ENCODE measurements at places on chromosomes 1 and 21.

- DNase-seq: no peak
These were observed 119.5 kb upstream of the CSF3R start for GRCh38 chr1:36602184-36602583.

GRCh38 chr1:109893532-109894171 is 17.0 kb upstream of the CSF1 start:
- DNase-seq: no peak

- no peak for DNase-seq
These were observed 70.0 kb upstream of the KIAA1614 start for GRCh38 chr1:180842491-180843275.

DNA sequence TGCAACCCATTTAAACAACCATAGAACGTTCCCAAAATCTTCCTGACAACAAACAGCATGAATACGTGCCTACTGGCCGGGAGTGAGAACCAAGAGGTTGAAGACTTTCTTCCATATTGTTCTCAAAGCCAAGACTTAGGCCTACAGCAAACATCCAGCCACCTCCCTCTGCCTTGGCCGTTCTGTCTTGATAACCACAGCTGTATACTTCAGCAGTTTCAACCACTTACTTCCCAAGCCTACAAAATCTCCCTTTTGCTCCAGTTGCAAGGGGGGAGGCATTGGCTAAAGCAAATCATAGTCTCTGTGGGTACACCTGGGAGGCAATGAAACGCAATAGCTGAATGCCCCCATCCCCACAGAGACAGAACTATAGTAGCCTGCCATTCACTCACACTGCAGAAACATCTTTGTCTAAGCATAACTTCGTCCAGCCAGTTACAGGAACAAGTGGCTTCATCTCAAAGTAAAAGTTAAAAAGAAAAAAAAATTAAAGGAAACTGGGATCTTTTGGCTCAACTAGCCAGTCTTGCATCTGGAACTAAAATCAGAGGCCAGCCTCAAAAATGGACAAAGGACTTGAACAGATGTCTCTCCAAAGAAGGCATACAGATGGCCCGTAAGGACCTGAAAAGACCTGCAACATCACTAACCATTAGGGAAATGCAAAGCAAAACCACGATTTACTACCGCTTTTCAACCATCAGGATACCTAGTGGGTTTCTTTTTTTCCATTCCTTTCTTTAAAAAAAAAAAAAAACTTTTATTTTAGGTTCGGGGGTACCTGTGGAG is 186.0 kb downstream of the PSMG1 start:
- no peak for DNase-seq

DNA sequence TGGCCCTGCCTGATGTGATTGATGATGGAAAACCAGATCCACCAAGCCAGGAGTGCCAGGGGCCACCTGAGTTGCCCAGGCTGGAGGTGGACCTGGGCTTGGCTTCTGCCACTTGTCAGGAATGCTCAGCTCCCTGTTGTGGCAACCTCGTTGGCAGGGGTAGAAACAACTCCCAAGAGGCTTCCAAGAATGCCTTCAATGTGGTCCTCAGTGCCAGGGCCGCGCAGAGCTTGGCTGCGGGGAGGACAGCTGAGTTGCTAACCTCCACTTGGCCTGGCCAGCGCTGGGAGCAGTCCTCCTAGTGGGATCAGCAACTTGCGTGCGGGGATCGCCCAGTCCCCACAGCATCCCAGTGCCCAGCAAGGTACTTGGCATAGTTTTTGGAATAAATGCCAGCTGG is 9.0 kb downstream of the MYOM3 start:
- DNase-seq: no peak

DNA sequence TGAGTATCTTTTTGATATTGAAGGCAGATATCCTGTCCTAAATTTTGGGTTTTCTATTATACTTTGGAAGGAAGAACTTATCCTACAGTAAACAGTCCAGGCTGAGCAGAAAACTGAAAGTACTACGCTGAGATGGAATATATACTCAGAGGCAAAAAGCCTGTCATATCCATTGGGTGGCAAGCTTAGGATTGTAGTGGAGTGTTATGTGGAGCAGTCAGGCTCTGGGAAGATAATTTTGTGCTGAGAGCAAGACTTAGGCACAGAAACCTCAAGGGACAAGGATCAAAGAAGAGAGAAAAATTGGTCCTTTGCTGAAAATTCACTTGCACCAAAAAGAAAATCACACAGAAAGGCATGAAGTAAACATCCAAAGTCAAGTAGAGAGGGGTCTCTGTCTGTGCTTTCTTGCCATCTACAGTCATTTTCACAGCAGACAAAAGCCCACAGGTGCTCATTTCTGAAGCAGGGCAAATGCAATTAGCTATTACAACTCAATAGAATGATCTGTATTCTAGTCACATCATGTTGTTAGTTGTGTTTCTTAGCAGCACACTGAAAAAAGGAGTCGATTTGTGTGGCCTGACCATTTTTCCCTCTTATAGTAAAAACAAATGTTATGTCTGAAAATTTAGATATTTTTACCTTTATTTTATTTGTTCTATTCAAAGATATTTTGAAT is 38.5 kb downstream of the CRB1 start:
- DNase-seq: no peak

DNA sequence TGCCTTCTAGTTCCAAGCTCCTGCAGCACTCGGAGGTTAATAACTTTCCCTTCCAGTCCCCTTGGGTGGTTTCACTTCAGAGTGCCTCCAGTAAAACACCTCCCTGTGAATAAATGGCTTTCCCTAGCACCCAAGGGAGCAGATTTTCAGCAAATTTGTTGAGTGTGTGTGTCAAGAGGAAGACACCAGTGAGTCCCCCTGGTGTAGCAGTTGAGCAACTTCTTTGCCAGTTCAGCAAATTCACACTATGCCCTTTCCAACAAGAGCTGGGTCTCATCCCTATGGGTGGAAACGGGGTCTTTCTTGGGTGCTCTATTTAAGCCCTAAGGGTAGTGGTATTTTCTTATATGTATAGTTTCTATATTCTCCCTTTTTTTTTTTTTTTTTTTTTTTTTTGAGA is 806 bp upstream of the AADACL4 start:
- no peak for DNase-seq

DNA sequence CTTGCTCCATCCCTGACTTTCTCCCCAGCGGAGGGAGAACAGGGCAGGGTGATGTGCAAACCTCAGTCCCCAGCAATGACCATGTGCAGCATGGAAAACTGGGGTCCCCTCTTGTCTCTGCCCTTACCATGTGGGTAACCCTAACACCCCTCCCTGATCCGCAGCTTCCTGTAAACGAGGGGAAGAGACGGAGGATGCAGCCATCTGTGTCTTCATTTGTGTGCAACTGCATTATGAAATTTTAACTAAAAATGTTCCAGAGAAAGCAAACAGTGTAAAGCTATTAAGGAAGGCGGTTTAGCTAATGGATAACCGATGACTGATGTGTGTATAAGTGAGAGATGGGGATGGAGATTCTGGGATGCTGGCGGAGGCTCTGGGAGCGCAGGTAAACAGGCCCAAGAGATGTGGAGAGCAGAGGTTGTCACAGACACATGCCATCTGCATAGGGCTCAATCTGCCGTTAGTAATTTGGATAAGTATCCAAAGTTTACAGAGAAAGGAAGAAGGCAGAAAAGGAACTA is 206.6 kb downstream of the DSCAM start:
- no peak for DNase-seq

- no peak for DNase-seq
These were observed 37.9 kb downstream of the PIGM start for GRCh38 chr1:159993911-159994310.

GRCh38 chr1:109786531-109787021 is 22.9 kb upstream of the EPS8L3 start:
- DNase-seq: no peak

GRCh38 chr1:246875041-246876026 is 56.4 kb downstream of the AHCTF1 start:
- DNase-seq: no peak

DNA sequence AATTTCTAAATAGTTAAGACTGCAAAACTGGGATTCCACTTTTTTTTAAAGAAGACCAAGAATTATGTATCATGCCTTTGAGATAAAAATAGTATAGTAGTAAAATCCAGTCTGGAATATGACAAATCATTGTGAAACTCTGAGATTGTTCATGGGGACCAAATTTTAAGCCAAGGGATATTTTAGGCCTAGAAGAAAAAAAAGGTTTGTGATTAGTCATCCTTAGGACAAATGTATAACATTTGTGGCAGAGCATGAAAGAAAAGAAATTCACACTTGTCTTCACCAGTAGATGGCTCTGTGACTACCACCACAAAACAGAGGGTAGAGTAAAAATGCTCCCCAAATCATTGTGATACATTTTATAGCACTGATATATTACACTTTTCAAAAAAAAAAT is 226.1 kb downstream of the KCTD3 start:
- no peak for DNase-seq

DNA sequence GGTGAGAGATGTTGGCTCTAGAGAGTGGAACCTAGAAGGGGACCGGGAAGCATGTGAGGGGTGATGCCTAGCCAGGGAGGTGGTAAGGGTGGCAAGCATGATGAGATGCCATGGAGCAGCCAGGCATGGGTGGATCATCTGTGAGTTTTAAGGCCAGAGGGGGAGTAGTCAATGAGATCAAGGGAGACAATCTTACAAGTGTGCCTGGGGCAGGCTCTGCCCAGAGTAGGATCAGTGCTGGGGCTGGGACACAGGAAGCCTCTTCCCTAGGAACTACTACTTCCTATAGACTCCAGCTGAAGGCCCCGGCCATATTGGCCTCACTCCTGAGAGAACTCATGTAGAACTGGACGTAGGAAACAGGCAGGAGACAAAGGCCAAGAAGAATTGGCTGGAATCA is 192.4 kb upstream of the CSF3R start:
- no peak for DNase-seq

DNA sequence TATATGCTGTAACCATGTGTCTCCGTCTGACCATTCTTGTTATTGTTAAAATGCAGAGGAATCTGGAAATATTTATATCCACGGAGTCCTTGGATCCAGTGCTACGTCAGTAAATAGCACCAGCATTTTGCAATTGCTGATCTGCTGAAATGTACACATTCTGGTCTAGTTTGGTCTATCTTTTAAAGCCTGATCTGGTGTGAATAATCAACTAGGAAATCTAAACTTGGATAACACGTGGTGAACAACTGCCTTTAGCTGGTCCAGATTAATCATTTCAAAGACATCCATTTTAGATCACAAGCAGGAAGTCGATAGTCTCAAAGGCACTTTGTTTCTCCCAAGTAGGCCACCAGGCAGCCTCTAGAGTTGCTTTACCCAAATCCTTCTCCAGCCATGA is 32.6 kb downstream of the PDPN start:
- DNase-seq: no peak

GRCh38 chr1:10602936-10603335 is 128.2 kb downstream of the PEX14 start:
- no peak for DNase-seq

DNA sequence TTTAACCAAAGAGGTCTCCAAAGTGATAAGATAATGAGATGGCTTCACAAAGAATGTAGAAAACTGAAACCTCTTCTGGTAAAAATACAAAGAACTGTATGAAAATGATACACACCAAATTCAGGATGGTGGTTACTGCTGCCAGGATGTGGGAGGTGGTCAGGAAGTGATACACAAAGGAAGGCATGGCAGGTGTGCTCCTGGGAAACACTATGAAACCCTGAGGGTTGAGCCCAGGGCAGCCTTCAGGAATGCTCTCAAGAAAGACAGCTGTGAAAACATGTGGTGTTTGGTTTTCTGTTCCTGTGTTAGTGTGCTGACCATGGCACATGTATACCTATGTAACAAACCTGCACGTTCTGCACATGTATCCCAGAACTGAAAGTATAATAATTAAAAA is 109.3 kb downstream of the NTNG1 start:
- no peak for DNase-seq

GRCh38 chr1:41480204-41481108 is 4.0 kb downstream of the EDN2 start:
- DNase-seq: no peak

GRCh38 chr1:3019007-3019515 is 2.2 kb upstream of the ACTRT2 start:
- no peak for DNase-seq

DNA sequence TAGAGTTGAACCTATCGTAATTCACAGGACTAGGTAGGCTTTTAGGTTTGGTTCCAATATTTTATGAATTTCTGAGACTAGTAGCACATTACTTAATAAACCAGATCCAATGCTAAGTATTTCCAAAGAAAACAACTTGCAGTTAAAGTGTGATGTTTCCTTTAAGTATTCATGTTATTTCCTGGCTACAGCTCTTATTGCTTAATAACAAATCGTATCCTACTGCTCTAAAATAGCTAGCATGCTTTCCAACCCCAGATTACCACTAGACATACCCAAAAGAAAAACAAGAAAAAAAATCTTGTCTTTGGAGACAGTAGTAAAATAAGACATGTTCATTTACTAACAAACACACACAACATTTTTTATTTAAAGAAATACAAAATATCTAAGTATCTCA is 898 bp downstream of the KRTAP27-1 start:
- DNase-seq: no peak

- DNase-seq: no peak
These were observed 458.0 kb upstream of the DEPDC1 start for GRCh38 chr1:68954841-68955240.

GRCh38 chr1:214983126-214983869 is 99.2 kb upstream of the KCNK2 start:
- no peak for DNase-seq

- DNase-seq: no peak
These were observed 123.8 kb downstream of the CLIC6 start for GRCh38 chr21:34792504-34793089.

Data from GM12892 (cell line).